Esophagus mucosa (tissue), 1 donor: ENCODE measurements at places on chromosomes 3 and 15.

DNA sequence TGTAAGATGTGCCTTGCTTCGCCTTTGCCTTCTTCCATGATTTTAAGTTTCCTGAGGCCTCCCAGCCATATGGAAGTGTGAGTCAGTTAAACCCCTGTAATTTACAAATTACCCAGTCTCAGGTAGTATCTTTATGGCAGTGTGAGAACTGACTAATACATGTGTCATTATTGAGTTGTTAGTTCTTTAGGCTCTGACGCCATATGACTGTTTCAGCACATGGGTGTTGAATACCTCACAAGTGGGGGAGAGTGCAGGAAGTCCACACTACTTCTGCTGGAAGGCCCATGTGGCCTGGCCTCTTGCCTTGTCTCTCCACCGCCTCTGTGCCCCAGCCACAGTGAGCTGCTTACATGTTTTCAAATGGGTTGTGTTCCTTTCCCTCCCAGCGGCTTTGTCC is 28.5 kb downstream of the MFSD1 start:
- ATAC-seq = peak; percentile 79

DNA sequence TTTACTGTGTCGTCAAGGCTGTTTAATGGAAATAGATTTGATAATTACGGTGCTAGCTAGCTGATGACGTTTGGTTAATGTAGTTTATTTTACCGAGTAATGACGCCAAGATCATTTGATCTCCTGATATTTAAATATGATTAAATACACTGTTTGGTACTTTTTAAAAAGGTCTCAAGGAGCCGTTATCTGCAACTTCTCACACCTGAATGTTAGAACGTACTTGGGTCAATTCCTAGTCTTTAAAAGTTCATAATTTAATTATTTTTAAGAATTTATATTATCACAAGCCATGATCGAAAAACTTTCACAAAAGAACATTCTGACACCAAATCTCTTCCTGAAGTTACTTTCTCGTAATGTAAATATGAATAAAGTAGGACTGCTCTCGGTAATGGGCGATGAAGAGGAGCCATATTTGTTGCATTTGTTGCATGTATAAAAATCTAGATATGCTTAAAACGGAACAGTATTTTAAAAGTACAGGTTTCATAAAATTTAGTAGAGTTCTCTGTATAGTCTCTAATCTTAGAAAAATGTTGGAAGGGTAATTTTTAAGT is 16.2 kb upstream of the CHD2 start:
- no peak for ATAC-seq

GRCh38 chr15:92845126-92845508 is 55.0 kb upstream of the CHD2 start:
- ATAC-seq = peak; percentile 62

DNA sequence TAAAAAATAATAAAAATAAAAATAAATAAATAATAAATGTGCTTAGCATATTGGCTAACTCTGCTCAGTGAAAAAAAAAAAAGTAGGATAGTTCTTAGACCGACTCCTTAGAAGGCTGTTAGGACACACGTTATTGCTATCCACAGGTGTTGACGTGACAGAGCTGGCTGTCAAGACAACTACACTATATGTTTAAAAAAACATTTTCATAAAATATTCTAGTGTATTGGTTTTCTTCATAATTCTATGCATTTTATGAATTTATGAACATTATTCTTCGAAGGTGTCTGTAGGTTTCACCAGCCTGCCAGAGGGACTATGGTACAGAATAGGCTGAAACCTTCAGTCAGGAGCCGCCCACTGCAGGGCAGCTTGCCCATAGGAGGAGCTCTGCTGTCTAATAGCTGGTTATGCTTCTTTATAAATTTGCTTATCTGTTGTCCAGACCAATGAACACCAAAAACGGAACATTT is 9.2 kb downstream of the TM4SF1 start:
- ATAC-seq = no peak

DNA sequence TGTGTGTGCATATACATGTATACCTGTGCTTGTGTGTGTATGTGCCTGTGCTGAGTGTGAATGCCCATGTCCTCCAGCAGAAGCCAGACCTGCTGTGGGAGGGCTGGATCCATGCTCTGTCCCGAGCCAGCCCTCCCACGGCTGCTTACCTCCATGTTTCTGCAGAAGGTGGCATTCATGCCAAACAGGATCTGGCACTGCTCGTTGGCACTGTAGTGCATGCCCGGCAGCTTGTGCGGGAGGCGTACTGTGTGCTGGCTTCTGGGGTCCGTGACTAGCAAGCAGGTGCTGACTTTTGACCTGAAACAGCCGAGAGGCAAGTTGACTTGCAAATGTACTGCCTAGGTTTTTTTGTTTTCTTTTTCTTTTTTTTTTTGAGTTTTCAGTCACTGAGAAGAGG is 189.3 kb downstream of the ADAMTS17 start:
- ATAC-seq = no peak

DNA sequence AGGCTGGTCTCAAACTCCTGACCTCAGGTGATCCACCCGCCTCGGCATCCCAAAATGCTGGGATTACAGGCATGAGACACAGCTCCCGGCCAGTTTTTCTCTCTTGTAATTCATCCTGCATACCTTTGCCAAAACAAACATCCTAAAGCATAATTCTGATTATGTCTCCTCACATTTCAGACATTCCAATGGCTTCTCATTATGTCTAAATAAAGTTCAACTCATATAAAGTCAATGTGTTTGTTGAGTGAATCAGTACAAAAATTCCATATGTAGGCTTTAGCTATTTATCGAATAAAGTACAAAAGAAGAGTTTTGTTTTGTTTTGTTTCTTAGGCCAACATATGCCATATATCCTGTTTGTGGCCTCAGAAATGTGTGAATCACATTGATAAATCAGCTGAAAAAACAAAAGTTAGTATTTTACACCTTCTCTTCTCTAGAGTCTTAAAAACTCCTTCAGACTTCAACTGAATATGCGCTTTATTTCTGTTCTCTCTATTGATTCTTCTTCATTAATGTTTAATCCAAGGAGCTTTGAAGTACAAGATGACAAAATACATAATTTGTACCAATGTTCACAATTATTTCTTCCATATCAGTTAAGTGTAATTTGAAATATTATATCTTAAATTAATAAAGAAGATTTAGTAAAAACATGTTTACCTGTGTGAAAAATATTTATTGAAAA is 165.8 kb downstream of the MECOM start:
- no peak for ATAC-seq

DNA sequence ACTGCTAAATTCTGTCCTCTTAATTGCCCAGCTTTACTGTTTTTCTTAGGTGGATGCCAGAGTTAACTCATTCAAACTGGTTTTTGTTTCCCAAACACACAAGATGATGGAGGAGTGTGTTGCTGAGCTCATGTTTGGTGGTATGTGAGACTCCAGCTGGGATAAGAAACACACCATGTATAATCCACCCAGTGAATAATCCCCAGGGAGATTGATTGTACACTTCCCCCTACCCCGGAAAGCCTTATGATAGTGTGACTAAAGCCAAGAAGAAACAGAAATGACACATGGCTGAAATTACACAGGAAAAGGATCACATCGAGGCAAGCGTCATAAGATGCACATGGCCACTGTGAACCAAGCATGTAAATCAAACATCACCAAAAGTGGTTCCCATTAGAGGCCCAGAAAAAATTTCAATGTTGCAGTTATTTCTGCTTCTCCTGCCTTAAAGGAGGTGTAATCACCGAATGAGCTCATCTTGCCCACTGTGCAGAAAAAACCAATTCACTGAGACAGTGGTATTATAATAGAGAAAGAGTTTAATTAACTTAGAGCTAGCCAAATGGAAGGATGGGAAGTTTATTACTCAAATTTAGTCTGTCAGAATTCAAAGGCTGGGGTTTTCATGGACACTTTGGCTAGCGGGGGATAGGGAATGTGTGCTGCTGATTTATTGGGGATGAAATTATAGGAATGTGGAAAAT is 56.7 kb upstream of the MAGI1 start:
- no peak for ATAC-seq
